ENCODE measurements at places on chromosomes 4 and X. TPM values are rescaled to one million over a fixed set of nuclear protein-coding genes. Genes with fewer than 3 reads are reported as not detected.

Gene LDOC1
- 11.7 TPM for total RNA-seq

Gene TRMT2B
- total RNA-seq, result 14.6 TPM

Gene PNMA6F
- not detected for total RNA-seq

Gene TMEM47
- total RNA-seq, result 86.8 TPM

Gene NEXMIF
- total RNA-seq, result 13.9 TPM

Gene CYBB
- 12.6 TPM for total RNA-seq

Gene CHM
- 50.9 TPM for total RNA-seq

Gene STK32B
- 11.7 TPM for total RNA-seq

Gene MAGED4
- total RNA-seq, result 77.3 TPM

Gene XAGE1B
- not detected for total RNA-seq

Gene TMEM255A
- 3.4 TPM for total RNA-seq

Gene FMR1
- total RNA-seq, result 97.9 TPM

Gene ODAPH
- not detected for total RNA-seq

Gene RRAGB
- total RNA-seq, result 34.3 TPM

Gene RHOXF1
- total RNA-seq, result not detected

Gene TRIM61
- total RNA-seq, result 2.7 TPM

Gene CFI
- 44.0 TPM for total RNA-seq

Gene RRH
- total RNA-seq, result 9.6 TPM

Gene HERC6
- 7.9 TPM for total RNA-seq

Gene SLAIN2
- 93.8 TPM for total RNA-seq

Gene SYTL4
- 32.8 TPM for total RNA-seq

Gene NUDT10
- total RNA-seq, result 13.7 TPM

Gene ELOVL6
- total RNA-seq, result 23.7 TPM

Gene SHISA3
- total RNA-seq, result 1.5 TPM
